Stimulated activated CD4-positive, alpha-beta T cell treated with anti-CD3 and anti-CD28 coated beads, TNF-alpha, amount 100 ng/mL, for 4 hours (primary cell): ENCODE measurements at places on chromosomes 1 and 21.

GRCh38 chr1:116853680-116854402 is 55.9 kb upstream of the PTGFRN start:
- no peak for DNase-seq

DNA sequence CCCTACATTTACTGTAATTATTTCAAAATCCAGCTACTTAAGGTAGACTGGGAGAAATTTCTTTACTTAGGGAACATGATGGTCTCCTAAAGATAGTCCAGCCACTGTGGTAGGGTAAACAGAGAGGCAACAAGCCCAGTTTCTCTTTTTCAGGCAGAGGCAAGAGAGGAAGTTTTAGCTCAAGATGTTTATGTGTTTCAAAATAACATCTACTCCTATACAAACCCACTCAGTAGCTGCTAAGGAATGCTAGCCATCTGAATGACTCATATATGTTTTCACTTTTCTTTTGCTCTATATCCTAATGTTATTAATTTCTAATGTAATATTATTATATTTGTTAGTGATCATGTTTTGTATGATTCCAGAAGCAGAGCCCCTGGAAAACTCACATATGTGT is 856.6 kb downstream of the PLA2G4A start:
- DNase-seq, result no peak

- DNase-seq, result no peak
Measured at GRCh38 chr1:227038401-227038800, 98.3 kb downstream of the COQ8A start.

- no peak for DNase-seq
Measured at GRCh38 chr1:241985787-241986186, 13.1 kb downstream of the MAP1LC3C start.

- DNase-seq, result no peak
Measured at GRCh38 chr1:234107416-234108021, 203.0 kb downstream of the SLC35F3 start.

- DNase-seq, result peak; percentile 36
Measured at GRCh38 chr1:147669469-147670318, 630 bp downstream of the ACP6 start.

GRCh38 chr21:45310459-45310858 is 22.8 kb upstream of the POFUT2 start:
- no peak for DNase-seq

DNA sequence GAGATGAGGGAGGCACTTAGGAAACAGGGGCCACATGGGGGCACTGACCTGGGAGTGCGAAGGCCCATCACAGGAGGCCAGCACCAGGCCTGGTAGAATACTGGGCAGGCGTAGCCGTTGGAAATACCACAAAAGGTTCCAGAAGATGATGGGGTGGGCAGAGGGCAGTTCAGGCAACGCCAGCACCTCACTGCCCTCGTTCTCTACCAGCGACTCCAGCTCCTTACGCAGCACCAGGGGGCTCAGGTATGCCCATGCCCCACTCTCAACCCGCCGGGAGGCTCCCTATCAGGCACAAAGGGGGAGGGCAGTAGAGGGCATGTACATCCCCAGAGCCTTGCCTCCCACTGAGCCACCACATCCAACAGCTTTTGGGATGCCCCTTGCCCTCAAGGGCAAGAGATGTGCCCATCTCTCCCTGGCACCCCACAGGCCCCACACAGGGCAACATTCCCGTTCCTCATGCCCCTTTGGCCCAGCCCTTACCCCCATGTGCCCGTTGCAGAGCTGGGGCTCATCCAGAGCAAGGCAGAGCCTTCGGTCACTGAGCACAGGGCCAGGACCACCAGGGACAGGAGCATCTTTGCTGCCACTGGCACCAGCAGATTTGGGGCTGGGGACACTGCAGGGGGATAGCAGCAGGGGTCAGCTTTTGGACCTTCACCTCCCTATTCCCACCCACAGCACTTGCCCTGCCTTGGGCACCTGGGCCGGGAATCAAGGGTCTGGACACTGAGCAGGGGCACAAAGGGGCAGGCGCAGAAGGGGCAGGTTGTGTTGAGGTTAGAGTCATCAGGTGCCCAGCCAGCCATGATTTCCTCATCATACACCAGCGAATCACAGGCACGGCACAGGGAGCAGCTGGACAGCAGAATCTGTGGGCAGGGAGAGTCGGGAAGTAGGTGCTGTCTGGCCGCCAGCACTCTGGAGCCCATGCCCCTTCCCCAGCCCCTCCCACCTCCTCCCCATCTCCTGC is 9.7 kb upstream of the GATAD2B start:
- no peak for DNase-seq

GRCh38 chr1:85153149-85153891 is 47.5 kb downstream of the SYDE2 start:
- no peak for DNase-seq

- DNase-seq, result no peak
Measured at GRCh38 chr1:90394247-90394646, 322.9 kb downstream of the BARHL2 start.

- DNase-seq, result no peak
Measured at GRCh38 chr1:41616563-41616962, 132.1 kb upstream of the EDN2 start.

DNA sequence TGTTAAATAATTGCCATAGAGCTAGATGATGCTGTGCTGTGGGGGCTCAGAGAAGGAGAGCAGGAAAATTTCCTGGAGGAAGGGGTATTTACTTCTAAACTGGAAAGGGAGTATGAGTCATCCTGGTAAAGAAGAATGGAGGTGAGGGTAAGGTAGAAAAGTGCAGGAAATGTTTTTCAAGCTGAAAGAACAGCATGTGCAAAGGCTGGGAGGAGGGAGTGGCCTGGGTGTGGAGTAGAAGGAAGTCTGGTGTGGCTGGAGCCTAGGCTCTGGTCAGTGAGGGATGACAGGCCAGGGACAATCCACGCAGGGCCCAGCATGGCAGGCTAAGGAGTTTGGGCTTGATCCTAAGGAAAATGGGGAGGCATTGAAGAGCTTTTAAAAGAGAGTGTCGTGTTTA is 45.9 kb downstream of the MATN1 start:
- DNase-seq, result no peak

- no peak for DNase-seq
Measured at GRCh38 chr1:244445320-244446181, 6.2 kb downstream of the ADSS2 start.

DNA sequence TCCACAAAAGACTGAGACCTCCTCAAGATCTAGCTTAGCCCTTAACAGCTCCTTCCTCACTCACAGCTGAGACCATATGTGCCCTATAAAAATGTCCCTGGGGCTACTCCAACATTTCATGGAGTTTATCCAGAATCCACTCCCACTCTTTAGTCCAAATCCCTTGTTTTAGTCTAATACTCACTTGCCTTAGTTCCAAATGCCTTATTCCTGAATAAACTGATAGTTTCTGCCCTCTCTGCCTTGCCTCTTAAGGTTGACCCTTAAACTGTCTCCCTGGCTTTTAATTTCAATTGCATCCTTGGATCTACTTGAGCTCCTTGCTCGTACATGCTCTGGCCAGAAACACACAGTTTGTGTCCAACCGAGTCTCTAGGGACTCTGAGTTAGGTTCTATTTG is 47.3 kb upstream of the LYPLAL1 start:
- no peak for DNase-seq

DNA sequence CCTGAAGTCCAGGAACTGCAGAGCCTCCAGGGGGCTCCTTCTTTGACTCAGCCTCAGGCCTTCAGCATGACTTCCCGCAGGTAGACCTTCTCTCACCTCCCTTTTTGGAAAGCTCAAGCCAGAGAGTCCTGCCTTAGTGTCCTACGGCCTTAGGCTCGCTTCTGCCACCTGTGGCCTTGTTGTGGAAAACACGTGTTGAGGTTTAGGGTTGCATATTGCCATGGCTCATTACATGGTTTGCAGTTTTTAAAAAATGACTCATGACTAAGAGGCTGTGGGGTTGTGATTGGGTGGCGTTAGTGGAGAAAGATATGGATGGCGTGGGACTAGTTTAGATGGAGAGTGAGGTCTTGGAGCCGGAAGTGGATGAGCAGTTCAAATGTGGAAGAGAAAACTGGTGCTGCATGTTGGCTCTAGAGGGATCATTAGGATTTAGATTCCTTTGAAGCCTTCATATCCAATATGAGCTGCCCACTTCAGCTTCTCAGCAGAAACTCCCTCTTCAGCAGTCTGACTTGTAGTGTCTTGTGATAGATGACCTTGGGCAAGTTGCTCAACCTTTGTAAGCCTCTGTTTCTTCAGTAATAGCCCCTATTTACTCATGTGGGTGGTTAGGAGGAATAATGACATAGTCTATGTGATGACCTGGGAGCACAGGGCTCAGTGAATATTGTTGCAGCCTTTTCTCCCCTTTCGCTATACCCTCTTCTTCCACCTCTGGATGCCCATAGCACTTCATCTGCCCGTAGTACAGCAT is 6.5 kb upstream of the FGGY start:
- no peak for DNase-seq

- no peak for DNase-seq
Measured at GRCh38 chr1:15184436-15185241, 31.1 kb downstream of the TMEM51 start.

GRCh38 chr1:65319141-65319540 is 9.8 kb downstream of the DNAJC6 start:
- DNase-seq, result no peak

DNA sequence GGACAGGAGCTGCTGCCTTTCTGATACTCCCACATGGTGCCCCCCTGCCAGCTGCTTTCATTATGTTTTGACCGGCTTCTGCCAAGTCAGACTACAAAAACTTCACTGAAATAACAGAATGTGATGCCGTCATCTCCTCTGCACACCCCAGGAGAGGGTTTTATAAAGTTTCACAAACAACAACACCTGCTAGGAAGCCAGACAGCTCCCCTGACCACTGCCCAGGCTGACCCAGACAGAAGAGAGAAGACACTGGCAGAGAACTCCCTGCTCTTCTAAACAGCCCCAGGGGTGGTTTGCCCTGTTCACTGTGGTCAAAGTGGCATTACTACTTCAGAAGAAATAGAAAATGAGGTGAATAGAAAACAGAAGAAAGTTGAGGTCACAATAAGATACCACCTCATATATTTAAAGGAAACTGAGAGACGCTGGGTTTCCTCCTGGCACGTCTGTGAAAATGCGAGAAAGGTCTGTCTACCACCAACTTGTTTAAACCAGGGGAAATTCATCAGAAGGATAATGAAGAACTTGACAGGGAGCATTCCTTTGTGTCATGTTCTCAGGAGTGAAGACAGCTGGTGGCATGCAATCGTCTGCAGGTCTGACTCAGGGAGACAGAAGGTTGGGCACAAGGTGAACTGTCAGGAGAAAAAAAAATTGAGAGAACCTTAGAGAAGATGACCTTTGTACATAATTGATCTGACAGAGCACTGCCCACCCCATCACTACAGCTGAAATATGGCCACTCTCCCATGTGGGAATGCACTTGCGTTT is 119.0 kb upstream of the NFIA start:
- DNase-seq, result no peak

DNA sequence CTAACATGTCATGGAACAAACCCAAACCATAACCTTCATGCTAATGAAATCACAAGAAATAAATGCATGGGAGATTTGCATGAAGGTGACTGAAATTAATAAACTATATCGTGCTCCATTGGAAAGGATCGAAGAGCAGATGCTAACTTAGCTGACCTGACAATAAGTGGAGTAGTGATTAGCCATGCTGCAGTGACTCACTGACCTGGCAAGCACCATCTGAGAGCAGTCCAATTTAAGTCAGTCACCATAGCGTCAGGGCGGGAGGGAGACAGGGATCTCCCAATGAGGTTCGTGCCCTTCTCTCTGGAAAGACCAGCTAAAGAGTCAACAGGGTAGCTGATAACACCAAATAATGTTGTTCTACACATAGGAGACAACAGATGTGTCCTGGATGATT is 21.5 kb downstream of the OLIG2 start:
- no peak for DNase-seq

GRCh38 chr1:210850556-210850955 is 283.4 kb downstream of the KCNH1 start:
- no peak for DNase-seq

GRCh38 chr1:211625040-211625439 is 46.1 kb upstream of the SLC30A1 start:
- DNase-seq, result no peak

DNA sequence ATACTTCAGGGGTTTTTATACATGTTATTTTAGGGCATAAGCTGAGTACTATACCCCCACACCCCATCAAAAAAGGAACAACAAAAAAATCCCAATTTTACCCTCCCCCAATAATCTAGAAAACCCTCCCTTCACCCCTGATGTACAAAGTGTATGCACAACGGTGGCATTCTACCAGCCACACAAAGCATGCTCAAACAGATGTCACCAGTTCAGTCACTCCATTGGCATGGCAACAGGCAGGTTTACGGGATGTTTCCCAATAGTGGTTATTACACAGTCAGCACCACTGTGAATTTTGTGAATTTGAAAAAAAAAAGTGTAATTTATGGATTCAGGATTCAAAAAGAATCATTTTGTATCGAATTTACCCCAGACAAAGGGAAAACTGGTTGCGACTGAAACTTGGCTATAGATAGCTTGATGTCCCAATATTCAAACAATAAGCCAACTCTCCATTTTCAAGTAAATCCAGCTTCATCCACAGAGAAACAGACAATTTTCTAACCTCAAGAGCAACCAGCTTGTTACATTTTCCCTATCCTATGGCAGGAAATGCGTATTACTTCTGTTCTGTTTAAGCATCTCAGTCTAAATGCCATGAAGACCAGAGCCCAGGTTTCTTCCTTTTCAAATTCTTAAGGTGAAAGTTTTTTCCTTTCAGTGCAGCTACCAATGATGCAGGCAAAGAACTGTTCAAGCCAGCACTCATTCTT is 34.0 kb upstream of the SLC45A3 start:
- no peak for DNase-seq

DNA sequence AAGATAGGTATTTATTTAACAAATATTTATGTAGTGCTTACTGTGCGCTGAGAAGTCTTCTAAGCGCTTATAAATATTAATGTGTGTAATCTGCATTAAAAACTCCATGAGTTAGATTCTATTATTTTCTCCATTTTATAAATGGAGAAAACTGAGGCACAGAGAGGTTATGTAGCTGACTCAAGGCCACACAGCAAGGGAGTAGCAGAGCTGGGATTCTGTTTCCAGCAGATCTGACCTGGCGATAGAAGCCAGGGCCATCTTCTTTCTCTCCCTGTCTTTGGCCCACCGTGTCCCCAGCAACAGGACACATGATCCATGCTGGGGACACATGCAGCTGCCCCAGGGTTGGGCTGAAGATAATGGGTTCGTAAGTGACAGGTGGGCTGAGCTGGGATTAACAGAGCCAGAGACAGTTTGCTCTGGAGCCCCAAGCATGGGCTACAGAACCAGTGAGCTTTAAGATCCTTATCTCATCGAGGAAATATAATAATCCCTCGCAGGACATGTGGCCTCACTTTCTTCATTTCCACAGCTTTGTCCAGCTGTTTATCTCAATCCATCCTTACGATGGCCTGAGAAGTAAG is 30.3 kb downstream of the IGSF21 start:
- DNase-seq, result no peak

DNA sequence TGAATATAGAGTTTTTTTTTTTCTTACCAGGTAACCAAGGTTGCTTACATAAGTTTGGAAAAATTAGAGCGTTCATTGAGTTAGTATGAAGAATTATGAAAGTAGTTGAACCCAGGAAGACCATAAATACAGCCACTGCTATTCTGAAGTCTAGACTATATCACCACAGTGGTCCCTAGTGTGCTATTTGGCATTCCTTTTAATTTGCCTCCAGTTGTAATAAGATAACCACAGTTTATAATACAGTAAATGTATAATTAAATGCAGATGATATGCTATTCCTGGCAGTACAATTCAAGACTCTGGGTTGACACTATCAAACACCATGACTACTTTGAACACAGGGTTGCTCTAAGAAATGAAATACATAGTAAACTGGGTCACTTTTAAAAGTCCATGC is 270.5 kb downstream of the BRINP2 start:
- no peak for DNase-seq

GRCh38 chr1:198373376-198373775 is 167.1 kb downstream of the ATP6V1G3 start:
- no peak for DNase-seq
